ENCODE measurements at places on chromosomes 6 and 20. TPM values are rescaled to one million over a fixed set of nuclear protein-coding genes. Genes with fewer than 3 reads are reported as not detected.
A peak's percentile ranks its signal among the peaks of the same experiment; 100 is the strongest.

DNA sequence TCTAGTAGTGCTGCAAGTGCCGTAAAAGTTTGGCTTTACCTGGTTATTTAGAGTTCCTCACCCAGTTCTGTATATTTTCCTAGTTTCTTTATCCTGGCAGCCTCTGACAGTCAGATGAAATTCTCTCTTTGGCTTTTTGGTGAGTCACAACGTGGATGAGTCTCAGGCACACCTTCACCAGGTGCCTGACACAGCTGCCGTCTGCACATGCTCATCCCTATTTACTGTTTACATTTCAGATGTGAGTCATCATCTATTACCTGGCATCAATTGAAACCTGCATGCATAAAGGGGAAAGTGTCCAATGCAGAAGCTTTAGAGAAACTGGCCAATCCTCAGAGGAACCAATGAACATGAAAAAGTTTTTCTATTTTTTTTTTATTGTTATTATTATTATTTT, 33.3 kb upstream of the ADGRF4 start:
- DNase-seq: no peak

GRCh38 chr6:130893277-130893676, 66.1 kb downstream of the SMLR1 start:
- DNase-seq: no peak

GRCh38 chr6:168415993-168416530, 24.9 kb upstream of the SMOC2 start:
- no peak for DNase-seq

GRCh38 chr6:47076422-47077344, 34.6 kb upstream of the ADGRF1 start:
- DNase-seq: no peak

GRCh38 chr6:137867685-137868509, 838 bp downstream of the TNFAIP3 start:
- DNase-seq: peak; percentile 63

GRCh38 chr6:142872376-142872775, 72.6 kb downstream of the HIVEP2 start:
- DNase-seq: no peak

DNA sequence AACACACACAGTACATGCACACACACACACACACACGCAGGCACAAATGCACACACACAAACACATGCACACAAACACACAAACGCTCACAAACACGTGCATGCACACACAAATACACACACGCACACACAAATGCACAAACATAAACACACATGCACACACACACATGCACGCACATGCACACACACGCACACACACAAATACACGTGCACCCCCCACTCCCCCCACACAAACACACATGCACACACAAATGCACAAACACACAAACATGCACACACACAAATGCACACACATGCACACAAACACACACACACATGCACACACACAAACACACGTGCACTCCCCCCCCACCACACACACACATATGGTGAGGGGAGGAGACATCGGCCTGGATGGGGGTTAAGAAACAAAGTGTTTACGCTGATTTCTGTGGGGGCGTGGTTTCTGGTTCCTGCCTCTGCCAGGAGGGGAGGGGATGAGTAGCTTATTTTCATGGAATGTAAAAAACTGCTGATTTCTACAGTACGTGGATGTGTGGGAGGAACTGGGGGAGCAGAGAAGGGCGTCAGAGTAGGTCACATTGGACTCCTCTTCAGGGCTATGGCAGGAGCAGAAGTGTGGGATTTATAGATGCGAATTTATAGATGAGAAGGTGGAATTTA, 607.2 kb downstream of the QKI start:
- no peak for DNase-seq

- DNase-seq: no peak
Observed at GRCh38 chr20:35451295-35451694, 4.1 kb upstream of the CEP250 start.

GRCh38 chr6:88473589-88473988, 307.4 kb upstream of the CNR1 start:
- DNase-seq: no peak

CST5 gene
- not detected for total RNA-seq

- DNase-seq: no peak
Observed at GRCh38 chr6:52164319-52165094, 21.7 kb upstream of the IL17A start.

DNA sequence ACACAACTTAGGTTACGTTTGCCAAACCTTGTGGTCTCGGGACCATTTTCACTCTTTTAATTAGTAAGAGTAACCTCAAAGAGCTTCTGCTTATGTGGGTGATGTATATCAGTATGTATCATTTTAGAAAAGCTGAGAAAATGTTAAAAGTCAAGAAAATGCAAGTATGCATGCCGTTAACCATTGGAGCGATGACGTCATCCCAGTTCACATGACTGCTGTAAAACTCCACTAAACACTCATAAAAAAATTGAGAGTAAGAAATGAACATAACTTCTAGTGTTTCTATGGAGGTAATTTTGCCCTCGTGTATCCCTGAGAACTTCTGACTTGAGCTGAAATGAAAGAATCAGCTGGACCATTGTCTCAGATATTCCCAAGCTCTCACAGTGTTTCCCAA, 250.0 kb upstream of the CDH4 start:
- DNase-seq: no peak

DNA sequence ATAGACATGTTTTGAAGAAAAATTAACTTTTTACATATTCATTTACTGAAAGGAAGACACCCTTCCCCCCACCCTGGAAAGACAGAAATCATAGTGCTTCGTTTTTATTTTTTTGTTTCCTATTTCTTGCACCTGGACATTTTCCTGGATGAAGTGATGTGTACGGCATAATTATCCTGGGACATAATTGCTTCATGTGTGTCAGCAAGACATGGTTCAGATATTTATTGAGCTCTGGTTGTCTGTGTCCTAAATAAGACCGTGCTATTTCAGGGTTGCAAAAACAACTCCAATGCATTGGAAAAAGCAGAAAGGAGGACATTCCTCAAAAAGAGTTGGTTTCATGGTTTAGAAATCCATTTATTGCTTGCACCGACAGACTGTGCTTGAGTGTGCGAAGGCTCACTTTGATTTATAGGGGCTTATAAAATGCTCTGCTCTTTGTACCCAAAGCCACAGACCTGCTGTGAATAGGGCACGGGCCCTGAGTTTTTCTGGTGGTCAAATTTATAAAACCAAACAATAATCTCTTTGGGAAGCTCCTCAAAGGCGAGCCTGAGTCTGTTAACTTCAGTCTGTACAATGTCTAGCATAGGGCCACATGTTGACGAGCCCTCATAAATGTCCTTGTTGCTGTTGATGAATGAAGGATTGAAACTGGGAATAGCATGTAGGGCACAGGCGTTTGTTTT, 179.5 kb downstream of the SOX4 start:
- DNase-seq: no peak

- DNase-seq: no peak
Observed at GRCh38 chr6:79923270-79923669, 24.1 kb downstream of the ELOVL4 start.

DNA sequence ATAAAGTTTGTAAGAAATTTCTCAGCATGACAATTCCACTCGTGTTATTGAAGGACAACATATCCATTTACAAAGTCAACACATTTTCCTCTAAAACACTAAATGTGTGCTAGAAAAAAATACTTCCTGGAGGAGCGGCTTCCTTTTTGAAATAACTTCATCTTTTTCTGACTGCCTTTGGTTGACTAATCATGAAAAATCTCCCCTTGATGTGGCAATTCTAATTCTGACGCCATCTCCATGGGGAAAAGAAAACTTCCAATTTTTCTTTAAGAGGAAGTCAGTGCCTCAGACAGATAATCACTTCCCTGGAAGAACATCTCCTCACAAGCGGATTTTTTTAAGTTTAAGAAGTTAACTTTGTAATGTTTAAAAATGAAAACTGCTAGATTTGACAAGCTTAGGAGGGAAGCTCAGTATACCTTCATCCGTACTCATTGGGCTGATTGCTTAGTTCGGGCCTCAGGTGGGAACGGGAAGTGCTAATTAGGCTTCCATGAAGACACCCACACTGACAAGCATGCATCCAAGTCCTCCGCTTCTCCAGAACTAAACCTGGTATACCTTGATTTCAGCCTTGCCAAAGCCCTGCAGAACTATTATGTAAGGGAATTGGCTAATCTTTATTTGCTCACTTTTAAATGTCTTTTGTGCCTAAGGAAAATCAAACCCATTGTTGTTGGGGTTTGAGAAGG, 35.1 kb upstream of the DUSP22 start:
- DNase-seq: no peak

GRCh38 chr20:32823078-32823477, 3.3 kb downstream of the MAPRE1 start:
- DNase-seq: no peak

TM9SF4 gene
- total RNA-seq: 40.7 TPM

HCRTR2 gene
- not detected for total RNA-seq

GRCh38 chr6:170158296-170159021, 132.4 kb downstream of the DLL1 start:
- DNase-seq: no peak

DNA sequence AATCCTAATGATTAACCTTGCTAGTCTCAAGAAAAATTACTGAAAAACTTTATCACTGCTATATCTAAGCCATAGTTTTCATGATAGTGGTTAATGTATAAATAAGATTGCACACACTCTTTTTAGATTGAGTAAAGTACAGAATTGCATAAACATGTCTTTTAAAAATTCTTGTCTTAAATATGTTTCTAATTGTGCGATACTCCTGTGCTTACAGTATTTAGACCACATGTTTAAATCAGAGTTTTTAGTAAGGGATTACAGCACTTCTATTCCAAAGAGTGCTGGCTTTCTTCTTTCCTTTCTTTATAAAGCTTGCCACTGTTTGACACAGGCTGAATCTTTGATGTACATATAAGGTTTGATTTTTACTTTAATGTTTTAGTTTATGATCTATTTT, 36.8 kb upstream of the RGS17 start:
- DNase-seq: no peak

DNA sequence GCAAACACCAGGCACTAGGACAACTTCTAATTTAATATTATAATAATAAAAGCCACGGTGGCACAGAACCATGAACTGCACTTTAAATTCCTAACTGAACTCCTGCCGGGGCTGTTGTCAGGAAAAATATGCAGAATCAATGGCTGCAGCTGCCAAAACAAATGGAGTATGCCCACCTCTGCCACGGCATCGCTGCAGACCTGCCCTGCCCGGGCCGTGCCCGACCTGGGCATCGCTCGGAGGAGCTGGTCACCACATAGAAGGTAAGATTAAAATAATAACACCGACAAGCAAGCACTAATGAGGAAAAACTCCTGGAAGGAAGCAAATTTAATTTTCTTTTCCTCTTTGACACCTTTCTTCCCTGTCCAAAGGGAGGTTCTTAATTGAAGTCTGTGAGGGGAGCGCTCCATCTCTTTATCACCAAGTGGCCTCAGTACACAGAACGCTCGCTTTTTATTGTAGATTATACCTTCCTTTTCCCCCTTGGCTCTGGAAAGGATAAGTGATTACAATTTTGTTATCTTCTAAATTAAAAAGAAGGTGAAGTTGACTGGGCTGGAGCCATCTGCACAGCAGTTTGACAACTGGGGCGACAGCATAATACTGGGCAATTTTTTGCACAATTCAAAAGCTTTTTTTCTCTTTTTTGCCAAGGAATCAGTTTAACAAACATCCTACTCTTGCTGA, 351.3 kb downstream of the ZFAND3 start:
- DNase-seq: no peak

GRCh38 chr6:150176659-150177058, 33.8 kb downstream of the PPP1R14C start:
- no peak for DNase-seq

MYCT1 gene
- total RNA-seq: not detected

NSFL1C gene
- 57.5 TPM for total RNA-seq

FAM162B gene
- total RNA-seq: not detected

LPIN3 gene
- total RNA-seq: 0.17 TPM

GRCh38 chr6:119347466-119348095, 2.0 kb downstream of the MAN1A1 start:
- DNase-seq: peak; percentile 22

KIAA0408 gene
- 6.9 TPM for total RNA-seq

- DNase-seq: no peak
Observed at GRCh38 chr6:128421788-128422187, 98.6 kb downstream of the PTPRK start.

DNA sequence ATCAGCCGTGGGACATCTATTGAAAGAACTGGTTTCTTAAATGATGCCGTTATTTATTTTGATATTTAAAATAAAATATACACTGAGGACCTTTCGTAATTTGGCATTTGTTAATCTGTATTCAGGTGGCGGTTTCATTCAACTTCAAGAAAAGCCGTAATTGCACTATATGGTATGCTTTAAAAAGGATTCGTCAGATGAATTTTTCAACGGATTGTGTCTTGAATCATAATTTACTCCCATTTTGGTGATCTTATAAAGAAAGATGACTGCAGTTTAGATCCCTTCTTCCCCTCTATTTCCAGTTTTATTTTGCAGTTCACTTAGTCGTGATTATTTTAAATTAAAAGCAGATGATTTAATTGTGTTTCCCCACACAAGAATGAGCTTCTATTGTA, 761 bp downstream of the KLHL32 start:
- no peak for DNase-seq

SNX9 gene
- total RNA-seq: 21.9 TPM

- DNase-seq: no peak
Observed at GRCh38 chr6:126723541-126724170, 383.7 kb downstream of the CENPW start.

SLC23A2 gene
- 22.6 TPM for total RNA-seq

- DNase-seq: no peak
Observed at GRCh38 chr6:37005061-37005810, at the start of gene FGD2. TSS of gene FGD2 (plus strand) at chr6:37005655. CDS start at chr6:37005818, 163 bp downstream.

GRCh38 chr6:22025468-22026163, 271.2 kb downstream of the PRL start:
- DNase-seq: no peak

DNA sequence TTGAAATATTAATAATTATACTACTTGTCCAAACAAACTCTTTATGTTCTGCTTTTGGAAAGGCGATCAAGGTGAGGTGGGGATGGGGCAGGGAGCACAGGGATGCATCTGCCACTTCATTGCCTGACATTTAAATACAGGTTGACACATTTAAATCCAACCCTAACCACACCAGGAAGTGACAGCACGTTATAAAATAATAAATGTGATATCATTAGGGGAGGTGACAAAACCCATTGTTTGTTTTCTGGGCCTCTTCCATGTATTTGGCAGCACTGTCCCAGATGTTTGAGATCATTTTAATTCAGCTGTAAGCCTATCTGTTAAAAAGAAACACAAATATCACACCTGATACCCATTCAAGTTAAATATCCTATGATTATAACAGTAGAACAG, 342.4 kb upstream of the ARID1B start:
- no peak for DNase-seq
